Common myeloid progenitor, CD34-positive (primary cell): ENCODE measurements at places on chromosomes 2 and 18.
A peak's percentile ranks its signal among the peaks of the same experiment; 100 is the strongest.

- DNase-seq, result no peak
These were observed 467 bp upstream of the WDR35 start for GRCh38 chr2:19990416-19990728.

DNA sequence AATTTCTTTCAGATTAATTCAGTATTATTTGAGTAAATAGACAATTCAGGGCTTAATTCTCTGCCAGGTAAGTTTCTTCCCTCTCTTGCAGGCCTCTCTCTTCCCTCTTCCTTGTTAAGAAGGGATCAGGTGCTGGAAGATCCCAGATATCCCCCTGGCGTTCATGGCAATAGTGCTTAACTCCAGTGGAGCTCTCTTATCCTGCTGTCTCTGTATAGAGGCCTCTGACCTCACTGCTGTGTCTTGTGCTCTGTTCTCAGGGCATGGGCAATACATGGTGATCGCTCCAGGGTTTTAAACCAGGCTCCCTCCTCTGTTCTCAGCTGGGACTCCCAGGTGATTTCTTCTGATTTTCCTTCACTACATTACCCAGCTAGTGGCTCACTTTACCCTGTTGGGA, 226.8 kb downstream of the MC4R start:
- DNase-seq, result no peak

GRCh38 chr2:68708629-68709028, 26.0 kb upstream of the ARHGAP25 start:
- DNase-seq, result no peak

DNA sequence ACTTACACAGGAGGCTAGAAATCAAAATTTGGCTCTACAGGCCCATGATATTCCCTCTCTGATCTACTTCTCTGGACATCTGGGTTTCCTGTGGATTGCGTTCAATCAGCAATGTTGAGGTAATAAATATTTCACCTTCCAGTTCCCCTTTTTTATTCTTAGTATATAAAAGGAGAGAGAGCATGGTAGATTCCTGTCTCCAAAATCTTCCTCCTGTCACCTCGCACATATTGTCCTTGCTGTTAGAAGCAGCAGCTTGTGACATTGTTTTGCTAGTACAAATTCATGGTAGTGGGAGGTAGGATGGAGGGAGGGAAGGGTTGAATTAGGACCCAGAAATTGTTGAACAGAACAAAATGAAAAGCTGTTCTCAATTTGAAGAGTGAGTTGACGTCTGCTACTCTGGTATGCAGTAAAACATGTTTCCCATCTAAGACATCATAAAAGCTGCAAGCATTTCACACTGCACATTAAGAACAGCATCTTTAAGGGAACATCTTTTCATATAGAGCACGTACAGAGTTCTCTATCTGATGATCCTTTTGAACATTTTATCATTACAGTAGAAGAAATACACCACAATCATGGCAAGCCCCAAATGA, 156.4 kb downstream of the RDH14 start:
- DNase-seq, result no peak

DNA sequence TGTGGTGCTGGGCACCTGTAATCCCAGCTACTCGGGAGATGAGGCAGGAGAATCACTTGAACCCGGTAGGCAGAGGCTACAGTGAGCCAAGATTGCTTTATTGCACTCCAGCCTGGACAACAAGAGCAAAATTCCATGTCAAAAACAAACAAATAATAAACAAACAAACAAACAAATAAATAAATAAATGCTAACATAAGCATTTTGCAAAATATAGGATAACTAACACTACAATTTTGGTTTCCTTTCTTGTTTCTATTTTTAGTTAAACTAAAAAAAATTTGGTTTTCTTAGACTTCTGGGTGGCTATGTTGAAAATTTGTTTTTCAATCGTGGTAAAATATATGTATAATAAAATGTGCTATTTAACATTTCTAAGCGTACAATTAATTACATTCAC, 115.0 kb upstream of the ZNF516 start:
- DNase-seq, result no peak

- DNase-seq, result peak; percentile 68
These were observed 50.0 kb downstream of the RBBP8 start for GRCh38 chr18:22983175-22983574.

- no peak for DNase-seq
These were observed 7.2 kb upstream of the AFTPH start for GRCh38 chr2:64516651-64517510.
